Activated CD4-positive, alpha-beta T cell treated with anti-CD3 and anti-CD28 coated beads, Interleukin-2, amount 50 U/mL, for 4 hours (primary cell): ENCODE measurements at places on chromosomes 3 and 15.

- no peak for DNase-seq
Observed at GRCh38 chr3:187782006-187782405, 36.7 kb upstream of the BCL6 start.

DNA sequence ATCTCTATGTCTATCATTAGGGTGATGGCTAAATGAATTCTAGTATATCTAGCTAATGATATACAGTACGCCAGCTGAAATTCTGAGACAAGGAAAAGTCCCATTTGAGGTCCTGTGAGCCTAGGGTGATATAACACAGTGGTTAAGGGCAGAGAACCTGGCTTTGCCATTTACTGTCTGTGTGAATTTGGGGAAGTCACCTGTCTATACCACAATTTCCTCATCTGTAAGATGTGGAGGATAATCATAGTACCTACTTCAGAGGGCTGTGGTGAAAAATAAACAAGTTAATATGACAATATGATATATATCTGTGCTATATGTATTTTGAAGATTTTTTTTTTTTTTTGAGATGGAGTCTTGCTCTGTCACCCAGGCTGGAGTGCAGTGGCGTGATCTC is 9.8 kb upstream of the ANKDD1A start:
- no peak for DNase-seq

DNA sequence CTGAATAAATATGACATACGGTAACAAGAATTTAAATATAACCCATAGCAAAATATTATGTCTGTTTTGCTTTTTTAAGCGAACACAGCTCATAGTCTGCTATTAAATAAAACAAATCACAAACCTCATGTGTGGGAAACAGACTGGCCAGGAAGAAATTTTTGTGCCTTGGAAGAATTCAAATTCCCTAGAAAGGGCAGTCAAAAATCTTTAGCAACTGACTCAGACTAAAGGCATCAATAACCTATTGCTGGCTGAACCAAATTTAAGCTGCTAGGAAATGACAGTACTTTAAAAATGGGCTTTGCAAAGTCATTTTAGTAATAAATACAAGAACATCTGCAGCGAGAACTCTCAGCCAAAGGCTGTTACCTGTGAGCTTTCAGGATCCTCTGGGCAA is 151.4 kb downstream of the PLD1 start:
- no peak for DNase-seq

- peak; percentile 27 for DNase-seq
Observed at GRCh38 chr3:184361932-184362667, 590 bp downstream of the POLR2H start.

DNA sequence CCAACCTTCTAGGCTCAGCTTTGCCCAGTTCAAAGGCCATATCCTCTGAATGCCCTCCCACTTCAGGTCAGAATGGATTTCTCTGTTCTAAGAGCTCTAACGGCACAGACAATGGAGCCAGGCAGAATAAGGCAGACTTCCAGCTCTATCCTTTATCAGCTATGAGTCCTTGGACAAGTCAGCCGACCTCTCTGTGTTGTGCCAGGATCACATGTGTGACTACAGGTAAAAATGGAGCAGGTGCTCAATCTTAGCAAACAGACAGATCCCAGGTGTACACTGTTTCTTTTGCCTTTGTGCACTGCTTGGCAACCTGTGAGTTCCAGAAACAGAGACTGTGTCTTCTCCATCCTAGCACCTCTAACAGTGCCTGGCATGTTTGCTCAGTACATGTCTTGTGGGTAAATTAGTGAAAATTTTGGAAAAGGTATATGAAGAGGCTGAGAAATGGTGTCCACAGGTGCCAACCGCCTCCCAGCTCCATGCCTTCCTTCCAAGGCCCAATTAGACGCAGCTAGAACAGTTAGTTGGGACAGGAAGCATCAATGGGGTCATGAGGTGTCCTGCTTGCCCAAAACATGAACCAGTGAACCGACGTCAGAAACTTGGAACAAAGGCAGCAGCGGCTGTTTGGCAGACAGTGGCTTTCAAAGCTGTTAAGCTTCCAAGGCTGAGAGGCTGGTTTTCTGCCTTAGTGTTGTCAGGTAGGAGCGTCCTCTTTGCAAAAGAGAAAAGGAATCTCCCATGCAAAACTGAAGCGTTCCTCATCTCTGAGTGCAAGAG is 28.7 kb downstream of the TLE3 start:
- no peak for DNase-seq

DNA sequence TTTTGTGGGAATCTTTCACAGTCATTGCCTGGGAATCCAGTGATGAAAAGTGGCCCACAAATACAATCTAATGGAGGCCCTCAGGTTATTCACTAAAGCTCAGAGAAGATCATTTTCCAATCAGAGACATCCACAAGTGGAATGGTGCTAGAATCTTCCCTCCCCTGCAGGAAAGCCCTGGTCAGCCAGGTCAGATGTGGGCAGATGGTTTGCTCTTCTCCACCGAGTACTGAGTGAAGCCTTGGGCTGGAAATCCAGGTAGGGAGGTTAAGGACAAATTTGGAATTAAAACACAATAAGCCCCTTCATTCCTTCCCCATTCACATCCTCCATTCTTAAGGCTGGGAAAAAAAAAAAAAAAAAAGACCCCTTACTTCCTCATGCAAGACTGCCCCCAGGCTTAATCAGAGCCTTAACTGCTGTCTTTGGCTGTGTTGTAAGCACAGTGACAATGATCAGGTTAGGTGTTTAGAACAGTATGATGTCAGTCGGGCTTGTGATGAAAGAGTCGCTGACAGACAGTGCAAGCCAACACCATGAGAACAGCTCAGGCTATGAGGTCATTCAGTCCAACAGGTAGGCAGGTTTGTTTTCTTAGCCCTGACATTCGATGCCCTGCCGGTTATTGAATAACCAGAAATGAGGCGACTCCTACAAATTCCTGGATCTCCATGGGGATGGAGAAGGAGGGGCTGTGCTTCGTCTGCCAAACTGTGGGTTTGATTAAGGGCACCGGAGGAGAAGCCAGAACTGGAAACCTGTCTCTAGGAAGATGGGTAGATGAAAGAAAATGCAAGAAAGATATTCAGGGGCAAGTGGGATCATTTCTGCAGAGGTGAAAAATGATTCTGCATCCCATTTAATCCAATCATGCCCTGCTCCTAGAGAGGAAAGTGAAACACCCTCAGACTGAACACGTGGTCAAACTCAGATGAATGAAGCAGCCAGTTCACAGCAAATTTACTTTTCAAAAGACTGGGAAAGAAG is 23.5 kb upstream of the HES1 start:
- no peak for DNase-seq

GRCh38 chr3:194536871-194537637 is 50.3 kb upstream of the ATP13A3 start:
- DNase-seq: no peak

DNA sequence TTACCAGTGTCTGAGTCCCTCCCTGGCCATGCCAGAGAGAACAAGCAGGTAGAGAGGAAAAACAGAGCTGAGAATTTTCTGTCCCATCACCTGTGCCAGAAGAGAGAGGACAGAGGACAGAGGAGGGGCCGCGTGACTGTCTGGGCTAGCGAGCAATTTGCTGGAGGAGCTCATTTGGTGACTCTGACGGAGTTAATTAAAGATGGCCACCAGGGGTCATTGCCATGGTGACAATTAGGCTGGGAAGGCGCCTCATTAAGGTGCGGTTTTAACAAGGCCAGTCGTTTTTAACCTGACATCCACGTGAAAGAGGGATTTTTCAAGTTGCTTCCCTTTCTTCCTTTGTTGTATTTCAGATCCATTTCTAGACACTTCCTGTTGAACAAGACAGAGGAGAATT is 72.4 kb downstream of the RHCG start:
- DNase-seq: no peak

DNA sequence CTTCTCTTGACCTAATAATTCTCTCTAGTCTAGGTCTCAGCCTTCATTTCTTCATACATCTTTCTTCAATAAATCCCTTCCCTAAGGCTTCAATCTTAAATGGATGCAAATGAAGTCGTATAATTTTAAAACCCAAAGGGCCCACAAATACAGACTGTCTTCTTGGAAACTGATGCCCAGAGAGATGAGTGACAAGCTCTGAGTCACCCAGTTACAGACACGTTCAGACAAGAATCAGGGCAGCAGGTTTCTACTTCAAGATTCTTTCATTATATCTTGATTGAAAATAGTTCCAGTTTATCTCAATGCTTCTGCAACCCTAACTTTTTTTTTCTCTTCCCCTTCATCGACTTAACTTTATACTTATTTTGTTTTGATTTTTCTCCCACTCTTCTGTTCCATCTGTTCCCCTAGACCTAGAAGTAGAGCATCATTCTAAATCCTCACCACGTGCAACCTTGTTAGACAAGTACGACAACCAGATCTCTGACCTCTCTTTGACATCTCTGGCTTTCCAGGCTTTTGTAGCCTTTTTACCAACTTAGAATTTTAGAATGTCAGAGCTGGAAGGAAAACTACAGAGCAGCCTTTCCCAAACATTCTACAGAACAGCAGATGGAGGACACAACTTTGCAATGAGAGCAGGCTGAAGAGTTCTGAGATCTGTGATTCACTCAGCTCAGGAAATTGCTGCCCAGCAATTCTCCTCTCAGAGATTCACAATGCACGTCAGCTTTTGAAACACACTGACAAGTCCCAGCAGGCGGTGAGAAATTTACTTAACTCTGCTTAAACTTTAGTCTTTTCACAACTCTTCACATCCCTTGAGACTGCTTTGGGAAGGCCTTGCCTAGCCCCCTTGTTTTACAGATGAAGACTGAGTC is 25.3 kb downstream of the NCEH1 start:
- no peak for DNase-seq

GRCh38 chr3:141248064-141248463 is 16.4 kb downstream of the PXYLP1 start:
- no peak for DNase-seq

GRCh38 chr3:190695225-190695624 is 167.3 kb downstream of the GMNC start:
- DNase-seq: no peak

GRCh38 chr3:153349108-153349499 is 187.1 kb downstream of the RAP2B start:
- DNase-seq: no peak

GRCh38 chr15:31127596-31128261 is 26.2 kb upstream of the TRPM1 start:
- no peak for DNase-seq

GRCh38 chr3:147403511-147403910 is 2.8 kb downstream of the ZIC4 start:
- DNase-seq: no peak

DNA sequence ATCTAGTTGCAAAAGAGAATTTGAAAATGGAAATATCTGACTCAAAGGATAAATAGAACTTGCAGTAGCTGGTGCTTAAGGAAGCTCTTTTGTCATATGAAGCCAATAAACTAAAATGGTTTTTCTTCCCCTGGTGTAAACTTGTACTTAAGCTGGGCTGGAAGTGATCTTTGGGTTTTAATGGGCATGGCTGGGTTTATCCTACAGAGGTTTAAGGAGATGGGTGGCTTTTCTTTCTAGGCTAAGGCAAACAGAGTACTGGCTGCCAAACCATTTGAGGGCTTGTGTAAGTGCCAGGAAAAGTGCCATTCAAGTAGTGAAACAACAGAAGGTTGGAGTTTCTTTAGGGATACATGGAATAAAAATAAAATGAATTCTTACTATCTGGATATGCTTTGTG is 12.1 kb upstream of the UTS2B start:
- DNase-seq: no peak

DNA sequence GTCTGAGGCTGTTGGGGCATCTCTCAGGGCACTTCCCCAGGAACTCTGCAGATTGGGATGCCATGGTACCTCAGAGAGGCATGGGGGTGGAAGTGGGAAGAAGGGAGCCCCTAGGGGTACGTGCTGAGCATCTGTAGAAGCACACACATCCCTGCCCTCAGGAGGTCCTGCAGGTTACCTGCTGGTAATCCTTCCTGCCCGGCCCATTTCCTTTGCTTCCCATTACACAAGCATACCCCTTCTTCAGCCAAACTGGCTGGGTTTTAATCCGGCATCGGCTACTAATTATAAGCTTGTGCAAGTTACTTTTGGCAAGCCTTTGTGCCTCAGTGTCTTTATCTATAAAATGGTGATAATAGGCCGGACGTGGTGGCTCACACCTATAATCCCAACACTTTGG is 3.1 kb upstream of the SMAD6 start:
- no peak for DNase-seq

GRCh38 chr15:32818758-32819447 is 101.1 kb downstream of the GREM1 start:
- DNase-seq: no peak

- no peak for DNase-seq
Observed at GRCh38 chr15:29031502-29032228, 145.9 kb downstream of the APBA2 start.

GRCh38 chr3:77040926-77041722 is 1.2 kb downstream of the ROBO2 start:
- DNase-seq: no peak

DNA sequence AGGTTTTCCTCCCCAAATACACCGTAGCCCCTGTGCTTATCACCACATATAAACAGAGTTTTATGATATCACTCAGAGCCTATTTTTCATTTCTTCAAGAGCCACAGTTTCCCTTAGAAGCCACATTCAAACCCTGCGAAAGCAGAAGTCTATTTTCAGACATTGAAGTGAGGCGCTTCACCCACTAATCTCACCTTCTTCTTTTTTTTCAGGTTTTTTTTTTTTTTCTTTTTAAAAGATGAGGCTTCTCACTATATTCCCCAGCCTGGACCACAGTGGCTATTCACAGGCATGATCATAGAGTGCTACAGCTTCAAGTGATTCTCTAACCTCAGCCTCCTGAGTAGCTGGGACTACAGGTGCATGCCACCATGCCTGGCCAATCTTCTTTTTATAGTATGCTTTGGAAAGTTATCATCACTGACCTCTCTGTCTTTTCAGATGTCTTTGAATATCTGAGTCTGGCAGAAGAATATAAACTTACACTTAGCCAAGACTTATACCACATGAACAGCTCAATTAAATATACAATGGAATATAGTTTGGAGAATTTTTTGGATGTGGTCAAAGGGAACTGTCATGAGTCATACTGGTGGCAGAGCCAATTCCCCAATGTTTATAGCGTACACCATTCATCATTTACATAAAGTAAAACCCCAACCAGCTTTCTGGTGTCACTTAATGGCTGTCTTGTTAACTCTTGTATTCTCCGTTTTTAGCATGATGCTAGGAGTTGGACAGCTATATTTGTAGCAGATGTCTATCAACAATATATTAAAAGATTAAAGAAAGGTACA is 59.7 kb upstream of the CCDC50 start:
- no peak for DNase-seq

GRCh38 chr15:80721476-80721875 is 26.4 kb downstream of the ABHD17C start:
- DNase-seq: no peak

DNA sequence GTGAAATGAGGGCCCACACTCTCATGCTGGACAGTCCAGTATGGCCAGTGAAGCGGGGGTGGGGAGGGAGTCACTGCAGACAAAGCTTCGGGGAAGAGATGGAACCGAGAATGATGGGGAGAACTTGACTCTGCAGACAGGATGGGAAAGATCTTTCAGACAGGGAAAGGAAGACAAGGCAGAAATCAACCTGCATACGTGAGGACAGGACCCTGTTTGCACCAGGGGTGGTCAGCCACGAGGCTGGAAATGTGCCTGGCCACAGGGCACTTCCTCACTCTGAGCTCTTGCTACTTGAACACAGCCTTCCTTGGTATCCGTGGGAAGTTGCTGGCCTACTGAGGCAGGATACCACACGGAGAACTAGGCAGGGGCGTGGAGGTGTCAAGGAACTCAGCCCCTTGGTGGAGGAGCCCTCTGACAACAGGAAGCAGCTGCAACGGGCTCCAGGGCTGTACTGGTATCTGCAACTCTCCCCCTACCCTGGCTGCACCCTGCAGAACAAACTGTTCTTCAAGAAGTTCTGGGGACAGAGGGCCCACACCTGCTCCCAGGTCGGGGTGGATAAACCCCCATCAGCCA is 9.3 kb upstream of the SRP14 start:
- no peak for DNase-seq
